ENCODE measurements at places on chromosomes 7 and 10.

DNA sequence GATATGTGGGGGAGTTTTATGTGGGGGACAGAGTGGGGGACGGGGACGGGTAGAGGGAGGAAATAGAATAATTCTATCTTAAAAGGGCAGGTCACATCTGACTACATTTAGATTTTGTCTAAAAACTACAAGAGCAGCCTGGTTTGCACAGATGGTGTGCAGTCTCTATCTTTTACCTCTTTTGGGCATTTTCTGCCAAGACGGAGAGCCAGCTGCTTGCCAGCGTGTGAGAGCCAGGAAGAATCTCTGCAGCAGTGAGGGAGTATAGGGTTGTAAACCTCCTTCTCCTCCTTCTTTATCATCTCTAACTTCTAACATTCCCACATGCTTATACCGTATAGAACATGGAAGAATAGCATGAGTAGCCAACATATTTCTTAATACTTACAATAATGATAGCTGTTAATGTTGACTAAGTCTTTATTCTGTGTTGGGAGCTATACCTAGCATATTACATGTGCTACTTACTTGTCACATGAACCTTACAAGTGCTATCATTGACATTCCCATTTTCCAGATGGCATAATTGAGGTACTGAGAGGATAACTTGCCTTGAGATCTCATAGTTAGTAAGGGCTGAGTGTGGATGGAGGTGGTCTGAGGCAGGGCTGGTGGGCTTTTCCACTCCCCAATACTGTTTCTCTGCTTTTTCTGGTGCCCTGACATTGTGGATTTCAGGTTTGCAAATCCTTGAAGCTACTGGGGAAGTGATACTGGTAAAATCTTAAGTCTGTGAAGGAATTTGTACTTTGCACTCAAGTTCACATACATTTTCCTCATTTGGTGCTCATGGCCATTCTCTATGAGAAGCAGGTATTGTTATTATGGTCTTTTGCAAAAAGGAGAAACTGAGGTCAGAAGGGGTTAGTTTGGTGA, 1.1 kb downstream of the ENTPD1 start:
- no peak for DNase-seq

- no peak for DNase-seq
Measured at GRCh38 chr7:140390034-140390433, 8.3 kb downstream of the SLC37A3 start.

- DNase-seq = no peak
Measured at GRCh38 chr7:47293884-47294555, 287.9 kb downstream of the TNS3 start.

- no peak for DNase-seq
Measured at GRCh38 chr10:105585753-105586152, 944.7 kb downstream of the SORCS3 start.

DNA sequence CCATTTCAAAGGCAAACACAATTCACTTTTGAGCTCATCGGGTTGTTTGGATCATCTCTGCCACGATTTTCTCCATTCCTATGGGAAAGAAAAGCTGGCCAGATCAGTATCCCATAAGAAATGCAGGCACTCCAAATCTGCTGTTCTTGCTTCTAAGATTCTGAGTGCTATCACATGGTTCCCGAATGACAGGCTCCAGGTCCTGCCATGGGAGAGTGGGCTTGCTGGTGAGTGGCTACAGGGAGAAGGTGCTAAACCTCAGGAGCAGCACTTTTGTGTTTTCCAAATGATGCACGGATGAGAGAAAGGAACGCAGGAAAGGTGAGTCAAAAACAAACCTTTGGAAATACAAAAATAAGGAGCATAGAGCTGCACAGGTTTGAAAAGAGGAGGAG, 32.1 kb downstream of the MTURN start:
- no peak for DNase-seq

- no peak for DNase-seq
Measured at GRCh38 chr10:103188853-103189252, 4.2 kb downstream of the NT5C2 start.

DNA sequence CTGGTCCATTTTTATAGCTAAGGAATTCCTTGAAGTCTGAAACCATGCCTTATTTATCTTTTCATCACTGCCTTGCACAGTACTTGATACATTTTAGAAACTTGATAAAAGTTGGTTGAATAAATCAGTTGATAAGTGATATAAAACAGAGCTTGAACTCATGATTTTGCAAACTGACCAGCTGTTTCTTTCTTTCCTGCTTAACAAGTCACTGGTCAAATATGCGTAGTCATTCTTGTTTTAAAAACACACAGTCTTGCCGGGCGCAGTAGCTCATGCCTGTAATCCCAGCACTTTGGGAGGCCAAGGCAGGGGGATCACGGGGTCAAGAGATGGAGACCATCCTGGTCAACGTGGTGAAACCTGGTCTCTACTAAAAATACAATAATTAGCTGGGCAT, 6.3 kb downstream of the TPST1 start:
- DNase-seq = no peak

GRCh38 chr7:5443678-5444077, 20.0 kb upstream of the TNRC18 start:
- no peak for DNase-seq

DNA sequence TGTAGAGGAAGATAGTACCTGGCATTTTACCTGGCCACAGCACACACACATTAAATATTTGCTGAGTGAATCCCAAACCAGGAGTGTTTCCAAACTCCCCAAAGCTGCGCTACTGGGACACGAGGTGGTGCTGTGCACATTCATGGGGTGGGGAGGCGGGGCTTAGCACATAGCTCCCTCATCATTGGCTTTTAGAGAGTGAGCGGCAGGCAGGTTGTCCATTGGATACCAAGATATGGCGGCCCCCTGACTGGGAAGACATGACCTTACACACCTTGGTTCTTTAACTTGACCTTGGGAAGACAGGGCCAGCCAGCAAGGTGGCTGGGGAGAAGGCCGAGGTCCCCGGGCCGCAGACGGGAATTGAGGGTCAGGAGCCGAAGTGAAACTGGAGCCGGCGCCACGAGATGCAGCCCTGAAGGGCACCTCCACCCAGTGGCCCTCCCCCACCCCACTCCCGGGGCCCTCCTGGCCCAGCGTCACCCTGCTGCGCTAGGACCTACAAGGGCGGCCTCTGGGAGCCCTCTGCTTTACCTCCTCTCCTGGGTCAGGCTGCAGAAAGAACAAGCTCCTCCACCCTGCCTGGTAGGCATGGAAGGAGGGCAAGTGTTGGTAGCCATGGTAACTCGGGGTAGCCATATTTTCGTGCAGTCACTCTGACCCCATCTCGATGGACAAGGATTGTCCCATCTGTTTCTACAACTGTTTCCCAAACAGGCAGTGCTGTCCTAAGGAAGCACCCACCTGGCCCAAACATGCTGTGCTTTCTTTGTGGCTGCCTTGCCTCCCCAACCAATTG, 24.0 kb downstream of the TMEM176A start:
- DNase-seq = no peak

GRCh38 chr7:15816835-15817426, 130.4 kb upstream of the MEOX2 start:
- no peak for DNase-seq

Measured in stimulated activated CD8-positive, alpha-beta memory T cell treated with anti-CD3 and anti-CD28 coated beads, Interleukin-7, amount 100 ng/mL, for 4 hours (primary cell).